C1 segment of cervical spinal cord (tissue), 14 donors: ENCODE measurements at places on chromosomes 7 and 10.

DNA sequence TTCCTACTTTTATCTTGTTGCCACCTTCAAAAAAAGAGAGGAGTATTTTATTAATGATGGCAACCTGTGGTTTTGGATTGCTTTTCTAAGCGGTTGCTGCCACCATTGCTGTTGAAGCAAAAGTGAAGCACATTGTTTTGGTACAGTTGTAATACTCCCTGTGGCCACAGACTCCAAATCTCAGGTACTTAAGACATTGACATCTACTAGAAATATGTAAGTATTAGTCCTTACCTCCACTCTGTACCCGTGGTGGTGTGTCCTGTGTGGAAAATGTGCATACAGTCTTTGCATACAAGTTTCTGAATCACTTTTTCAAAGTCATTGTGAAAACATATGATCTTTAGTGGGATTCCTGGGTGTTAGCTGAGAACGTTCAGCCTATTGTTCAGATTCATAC lies 85.7 kb downstream of the ANLN start:
- DNase-seq = no peak

DNA sequence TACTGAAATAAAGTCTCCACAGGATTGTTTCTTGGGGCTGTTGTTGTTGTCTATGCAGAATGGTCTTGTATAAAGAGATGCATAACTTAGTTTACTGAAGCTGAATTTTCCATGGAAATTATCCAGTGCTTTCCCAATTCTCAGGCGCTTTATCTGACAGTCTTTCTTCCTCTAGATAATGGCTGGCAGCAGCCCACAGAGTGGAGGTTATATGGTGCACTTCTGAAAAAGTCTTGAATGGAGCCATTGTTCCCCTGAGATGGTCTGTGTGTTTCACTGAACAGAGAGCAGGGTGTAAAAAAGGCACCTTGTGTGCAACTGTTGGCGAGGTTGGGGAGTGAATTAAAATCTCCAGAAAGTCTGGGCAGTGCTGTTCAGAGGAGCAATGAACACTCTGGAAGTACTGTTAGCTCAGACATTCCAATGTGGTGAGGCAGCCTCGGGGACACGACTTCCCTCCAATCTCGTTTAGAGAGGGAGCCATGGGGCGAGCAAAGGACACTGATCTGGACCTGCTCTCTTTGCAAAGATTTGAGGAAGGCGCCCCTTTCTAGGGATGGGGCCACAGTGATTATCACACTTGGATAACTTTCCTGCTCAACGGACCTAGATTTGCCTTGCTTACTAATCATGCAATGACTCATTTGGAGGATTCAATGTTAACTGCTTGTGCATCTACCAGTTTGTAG lies 2.0 kb upstream of the PLCE1 start:
- DNase-seq = peak; percentile 31

DNA sequence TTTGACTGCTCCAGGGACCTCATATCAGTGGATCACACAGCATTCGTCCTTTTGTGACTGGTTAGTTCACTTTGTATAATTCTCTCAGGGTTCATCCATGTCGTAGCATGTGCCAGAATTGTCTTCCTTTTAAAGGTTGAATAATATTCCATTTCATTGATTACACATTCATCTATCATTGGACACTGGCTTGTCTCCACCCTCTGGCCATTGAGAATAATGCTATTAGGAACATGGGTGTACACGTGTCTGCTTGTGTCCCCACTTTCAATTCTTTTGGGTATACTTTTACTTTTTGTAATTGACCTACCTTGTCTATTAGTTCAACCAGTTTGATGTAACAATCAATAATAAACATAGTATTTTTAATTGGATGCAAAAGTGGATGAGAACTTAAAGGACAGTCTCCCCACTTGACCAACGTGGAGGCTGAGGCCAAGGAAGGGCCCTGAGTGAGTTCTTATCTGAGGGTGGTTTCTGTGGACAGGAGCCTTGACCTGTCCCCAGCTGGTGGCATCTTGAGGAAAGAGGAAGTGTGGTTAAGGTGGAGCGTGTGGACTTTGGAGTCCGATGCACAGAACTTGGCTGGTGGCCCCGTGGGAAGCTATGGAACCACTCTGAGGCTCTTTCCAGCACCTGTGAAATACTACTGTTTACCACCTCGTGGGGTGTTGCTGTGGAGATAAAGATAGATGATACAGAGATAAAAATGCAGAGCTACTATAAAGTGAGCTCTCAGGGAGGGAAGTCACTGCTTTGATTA lies 16.6 kb downstream of the WDFY4 start:
- DNase-seq = no peak

GRCh38 chr10:52599551-52600200 lies 172.9 kb downstream of the MBL2 start:
- DNase-seq = no peak

DNA sequence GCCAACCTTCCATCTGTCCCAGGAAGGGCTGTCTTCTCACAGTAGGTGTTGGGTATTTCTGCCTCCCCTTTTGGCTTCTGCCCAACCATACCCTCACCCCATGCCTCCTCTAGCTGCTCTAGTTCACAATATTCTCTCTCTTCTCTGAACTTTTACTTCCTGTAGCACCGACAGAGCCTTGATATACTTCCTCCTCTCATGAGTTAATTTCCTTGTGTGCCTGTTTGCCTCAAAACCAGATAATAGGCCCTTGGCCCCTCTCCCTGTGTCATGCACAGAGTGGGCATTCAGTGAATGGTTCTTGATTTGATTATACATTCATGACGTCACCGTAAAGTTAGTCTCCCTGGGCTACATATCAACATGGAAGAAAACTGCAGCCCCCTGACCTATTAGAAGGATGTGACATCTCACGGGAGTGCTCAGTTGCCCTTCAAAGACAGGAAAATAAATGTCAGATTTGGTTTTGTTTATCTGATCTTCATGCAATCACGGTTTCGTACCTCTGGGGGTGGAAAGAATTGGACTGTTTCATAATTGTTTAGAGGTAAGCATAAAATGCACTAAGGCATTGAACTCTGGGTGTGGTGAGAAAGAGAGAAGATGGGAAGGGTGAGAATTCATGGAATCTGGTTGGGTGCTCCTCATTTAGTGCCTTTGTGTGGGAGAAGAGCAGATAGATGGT lies 127.7 kb downstream of the ITIH5 start:
- DNase-seq = no peak

GRCh38 chr7:69435711-69436110 lies 162.6 kb upstream of the AUTS2 start:
- DNase-seq = no peak

- no peak for DNase-seq
These were observed 17.0 kb upstream of the WAPL start for GRCh38 chr10:86538547-86538946.

DNA sequence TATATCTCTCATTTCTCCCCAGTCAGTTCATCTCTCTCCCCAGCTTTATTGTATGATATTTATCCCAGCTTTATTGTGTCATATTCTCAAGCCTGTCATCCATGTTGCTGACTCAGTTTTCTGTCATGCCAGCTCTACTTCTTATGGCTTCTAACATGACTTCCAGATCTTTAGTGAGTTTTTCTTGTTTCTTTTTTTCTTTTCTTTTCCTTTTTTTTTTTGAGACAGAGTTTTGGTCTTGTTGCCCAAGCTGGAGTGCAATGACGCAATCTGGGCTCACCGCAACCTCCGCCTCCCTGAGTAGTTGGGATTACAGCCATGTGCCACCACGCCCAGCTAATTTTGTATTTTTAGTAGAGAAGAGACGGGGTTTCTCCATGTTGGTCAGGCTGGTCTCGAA lies 28.7 kb upstream of the CALU start:
- DNase-seq = no peak

DNA sequence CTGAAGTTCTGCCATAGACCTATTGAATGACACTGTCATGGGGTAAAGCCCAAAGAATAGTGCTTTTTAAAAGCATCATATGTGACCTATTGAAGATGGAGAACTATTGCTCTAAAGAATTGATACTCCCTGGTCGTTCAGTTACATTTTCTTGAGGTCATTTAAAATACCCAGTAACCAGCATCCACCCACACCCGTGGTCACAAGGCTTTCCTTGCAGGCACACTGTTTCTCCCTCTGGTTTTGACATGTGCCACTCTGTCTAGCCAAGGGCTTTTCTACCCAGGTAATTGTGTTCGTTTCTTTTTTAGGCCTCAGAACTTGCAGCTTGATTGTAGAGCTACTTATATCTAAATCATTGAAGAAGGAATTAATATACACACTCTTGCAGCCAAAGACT lies 68.3 kb upstream of the LYZL2 start:
- no peak for DNase-seq

GRCh38 chr7:104767113-104767512 lies 246.9 kb upstream of the KMT2E start:
- DNase-seq = no peak

GRCh38 chr10:80465839-80466590 lies 11.9 kb downstream of the TSPAN14 start:
- no peak for DNase-seq
